Stimulated activated CD8-positive, alpha-beta memory T cell treated with anti-CD3 and anti-CD28 coated beads, Interleukin-4, amount 100 ng/mL, for 4 hours (primary cell): ENCODE measurements at places on chromosomes 6 and 20.

DNA sequence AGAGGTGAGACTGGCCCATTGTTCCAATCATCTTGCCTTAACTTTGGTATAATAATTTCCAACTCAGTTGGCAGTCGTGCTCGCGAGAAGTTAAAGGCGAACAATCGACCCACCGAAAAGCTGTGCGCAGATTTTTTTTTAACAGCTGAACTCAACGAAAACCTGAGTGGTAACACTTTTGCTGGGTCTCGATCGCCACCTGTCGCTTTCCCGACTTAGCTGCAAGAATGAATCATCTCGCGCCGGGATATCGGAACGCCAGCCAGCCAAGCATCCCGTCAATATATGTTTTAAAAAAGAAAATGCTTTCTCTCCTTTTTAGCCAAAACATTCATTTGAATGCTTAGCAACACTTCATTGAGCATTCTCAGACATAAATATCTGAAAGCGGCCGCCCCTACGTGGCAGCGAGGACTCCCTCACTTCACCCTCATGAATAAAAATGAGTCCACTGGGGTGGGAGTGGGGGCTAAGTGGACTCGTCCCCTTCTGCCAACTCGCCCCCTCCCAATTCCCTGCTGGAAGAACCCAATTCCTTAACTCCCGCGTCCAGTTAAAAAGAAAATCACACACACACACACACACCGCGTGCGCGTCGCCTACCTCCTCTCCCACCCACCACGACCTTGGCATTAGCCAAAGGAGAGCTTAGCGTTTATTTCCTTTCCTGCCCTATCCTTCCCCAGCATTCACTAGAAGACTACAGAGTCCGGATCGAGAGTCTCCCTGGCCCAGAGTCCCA, 1.5 kb downstream of the COL12A1 start:
- no peak for DNase-seq

GRCh38 chr6:135147637-135148592, 33.2 kb upstream of the MYB start:
- DNase-seq = no peak

DNA sequence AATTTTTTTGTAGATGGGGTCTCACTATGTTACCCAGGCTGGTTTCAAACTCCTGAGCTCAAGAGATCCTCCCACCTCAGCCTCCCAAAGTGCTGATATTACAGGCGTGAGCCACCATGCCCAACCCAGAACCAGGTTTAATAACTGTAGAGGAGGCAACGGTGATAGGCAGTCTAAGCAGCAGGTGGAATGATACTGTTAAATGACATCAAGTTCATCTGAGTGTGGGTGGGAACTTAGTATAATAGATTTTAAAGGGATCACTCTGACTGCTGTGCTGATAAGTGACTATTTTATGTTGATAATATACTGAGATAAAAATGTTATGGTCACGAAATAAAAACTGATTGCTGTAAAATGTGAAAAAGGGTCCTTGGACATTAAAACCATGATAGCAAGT, 31.1 kb downstream of the PCNA start:
- no peak for DNase-seq

- DNase-seq = no peak
Observed at GRCh38 chr6:114064862-114065261, 93.9 kb upstream of the HDAC2 start.

DNA sequence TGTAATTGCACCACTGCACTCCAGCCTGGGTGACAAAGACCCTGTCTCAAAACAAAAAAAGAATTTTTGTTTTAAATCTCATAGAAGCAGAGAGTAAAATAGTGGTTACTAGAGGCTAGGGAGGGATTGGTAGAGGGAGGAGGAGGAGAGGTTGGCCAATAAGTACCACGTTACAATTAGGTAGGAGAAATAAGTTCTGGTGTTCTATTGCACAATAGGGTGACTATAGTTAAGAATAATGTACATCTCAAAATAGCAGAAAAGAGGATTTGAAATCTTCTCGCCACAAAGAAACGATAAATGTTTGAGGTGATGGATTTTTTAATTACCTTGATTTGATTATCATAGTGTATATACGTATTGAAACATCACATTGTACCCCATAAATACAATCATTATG, 27.1 kb upstream of the TOP1 start:
- no peak for DNase-seq

DNA sequence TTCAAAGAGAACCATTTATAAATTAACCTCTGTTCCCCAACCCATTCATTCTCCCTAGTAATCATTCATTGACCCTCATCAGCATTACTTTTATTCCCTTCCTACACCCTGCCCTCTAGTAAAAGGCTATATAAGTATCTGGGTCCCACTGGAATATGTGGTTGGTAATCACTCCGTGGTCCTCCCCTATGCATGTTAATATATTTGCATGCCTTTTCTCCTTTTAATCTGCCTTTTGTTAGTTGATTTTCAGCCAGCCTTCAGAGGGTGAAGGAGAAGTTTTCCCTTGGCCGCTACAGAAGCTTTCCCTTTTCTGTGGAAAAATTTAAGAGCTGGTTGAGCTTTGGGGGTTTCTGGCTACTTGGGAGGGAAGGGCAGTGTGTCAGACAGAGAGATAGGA, 585.6 kb downstream of the UTRN start:
- no peak for DNase-seq

- no peak for DNase-seq
Observed at GRCh38 chr20:37498066-37498665, 22.9 kb upstream of the NNAT start.

- no peak for DNase-seq
Observed at GRCh38 chr20:11882651-11883050, 35.0 kb upstream of the BTBD3 start.

DNA sequence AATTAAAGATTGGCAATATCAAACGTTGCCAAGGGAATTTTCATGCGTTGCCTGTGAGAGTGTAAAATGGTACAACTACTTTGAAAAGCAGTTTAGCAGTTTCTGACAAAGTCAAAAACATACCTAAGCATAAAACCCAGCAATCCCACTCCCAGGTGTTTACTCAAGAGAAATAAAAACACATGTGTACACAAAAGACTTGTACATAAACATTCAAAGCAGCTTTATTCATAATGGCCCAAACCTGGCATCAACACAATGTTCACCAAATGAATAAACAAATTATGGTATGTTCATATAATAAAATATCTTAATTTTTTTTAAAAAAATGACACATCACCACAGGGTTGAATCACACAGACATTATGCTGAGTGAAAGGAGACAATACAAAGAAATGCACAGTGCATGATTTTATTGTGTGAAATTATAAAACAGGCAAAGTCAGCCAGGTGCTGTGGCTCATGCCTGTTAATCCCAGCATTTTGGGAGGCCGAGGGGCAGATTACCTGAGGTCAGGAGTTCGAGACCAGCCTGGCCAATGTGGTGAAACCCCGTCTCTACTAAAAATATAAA, 240.4 kb upstream of the MARCKS start:
- no peak for DNase-seq

DNA sequence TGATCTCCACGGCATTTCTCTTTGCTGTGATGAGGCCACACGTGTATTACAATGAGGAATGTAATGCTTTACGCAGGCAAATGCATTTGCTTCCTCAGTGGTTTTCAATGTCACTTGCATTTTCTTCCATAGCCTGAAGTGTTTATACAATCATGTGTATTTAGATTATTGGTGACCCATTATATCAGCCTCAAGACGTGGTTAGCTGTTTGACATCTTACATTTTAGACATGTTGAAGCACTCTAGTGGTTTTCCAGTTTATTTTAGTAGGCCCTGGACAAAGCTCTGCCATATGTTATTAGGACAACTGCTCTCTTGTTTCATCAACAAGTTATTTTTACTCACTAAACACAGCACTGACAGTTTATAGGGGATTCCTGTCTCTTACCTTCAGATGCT, 200.4 kb downstream of the UTRN start:
- DNase-seq = no peak

GRCh38 chr6:159866286-159867247, 24.2 kb upstream of the MAS1 start:
- DNase-seq = no peak

- DNase-seq = no peak
Observed at GRCh38 chr20:58695084-58695722, 2.6 kb downstream of the NPEPL1 start.

DNA sequence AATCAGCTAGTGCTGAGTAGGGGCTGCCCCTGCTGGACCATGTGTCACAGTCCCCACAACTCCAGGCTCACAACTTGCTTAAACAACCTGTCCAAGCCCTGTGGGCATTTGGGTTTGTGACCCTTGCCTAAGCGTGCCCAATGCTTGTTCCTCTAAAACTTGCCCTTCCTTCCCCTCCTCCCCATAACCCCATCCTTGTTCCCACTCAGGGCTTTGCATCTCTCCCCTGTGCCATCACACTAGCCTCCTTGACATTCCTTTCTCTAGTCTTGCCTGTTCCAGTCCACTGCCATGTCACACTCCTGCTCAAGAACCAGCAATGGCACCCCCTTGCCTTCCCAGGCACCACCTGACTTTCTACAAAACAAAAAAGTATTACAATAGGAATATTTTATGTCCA, 2.3 kb upstream of the DLGAP4 start:
- DNase-seq = no peak

GRCh38 chr20:24798930-24799705, 150.0 kb upstream of the CST7 start:
- no peak for DNase-seq

GRCh38 chr6:15734118-15734897, 71.5 kb upstream of the DTNBP1 start:
- DNase-seq = no peak

DNA sequence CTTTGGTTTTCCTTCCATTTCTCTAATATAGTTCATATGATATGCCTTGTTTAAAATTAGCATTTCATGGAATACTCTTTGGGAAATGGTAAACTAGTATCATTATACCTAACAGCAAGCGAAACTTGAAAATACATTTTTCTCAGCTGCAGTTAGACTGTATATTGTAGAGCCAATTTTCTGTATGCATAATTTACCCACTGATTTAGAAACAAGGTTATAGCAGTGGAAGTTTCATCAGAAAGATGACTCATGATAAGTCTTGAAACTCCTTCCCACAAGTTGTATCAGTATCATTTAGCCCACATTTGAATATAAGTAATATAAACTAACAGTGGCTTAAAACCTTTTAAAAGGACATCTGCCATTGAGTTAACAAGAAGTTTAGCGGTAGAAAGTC, 164.8 kb upstream of the BMP5 start:
- no peak for DNase-seq

- no peak for DNase-seq
Observed at GRCh38 chr6:79702691-79703090, 71.6 kb downstream of the SH3BGRL2 start.

DNA sequence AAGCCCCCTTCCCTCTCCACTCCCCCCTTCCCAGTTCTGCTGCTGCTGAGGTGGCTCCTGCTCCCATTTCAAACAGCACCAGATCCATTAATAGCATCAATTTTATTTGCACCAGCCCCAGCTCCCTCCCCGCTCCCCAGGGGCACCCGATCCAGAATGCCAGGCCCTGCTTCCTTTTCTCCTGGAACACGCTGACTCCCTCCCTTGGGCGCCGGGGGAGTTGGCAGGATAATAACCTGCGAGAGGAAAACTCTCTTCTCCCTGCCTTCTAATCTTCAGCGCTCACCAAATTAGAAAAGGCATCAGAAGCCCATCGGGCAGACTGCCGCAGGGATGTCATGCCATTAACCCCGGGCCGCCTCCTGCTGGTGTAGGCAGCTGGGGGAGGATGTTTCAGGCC, 77.8 kb downstream of the NCR2 start:
- no peak for DNase-seq

DNA sequence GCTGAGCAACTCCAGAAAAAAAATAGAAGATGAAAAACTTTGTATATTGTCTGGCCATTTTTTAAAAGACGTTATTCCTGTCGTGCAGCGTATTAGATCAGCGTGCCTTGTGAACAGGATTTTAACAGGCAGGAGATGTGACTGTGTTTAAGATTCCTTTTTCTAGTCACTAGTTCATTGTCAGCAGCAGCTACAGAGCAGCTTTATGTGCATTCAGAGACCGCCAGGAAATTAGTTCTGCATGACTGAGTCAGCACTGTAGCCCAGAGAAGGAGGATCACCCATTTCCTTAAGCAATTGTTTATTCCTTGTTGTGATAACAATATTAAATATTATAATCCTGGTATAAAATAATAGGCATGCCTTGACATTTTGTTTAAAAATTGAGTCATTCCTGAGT, 75.4 kb upstream of the ADGRB3 start:
- no peak for DNase-seq

- no peak for DNase-seq
Observed at GRCh38 chr6:35160642-35161041, 19.5 kb upstream of the TCP11 start.

GRCh38 chr6:12012038-12012557, at the start of gene HIVEP1:
Gene HIVEP1, plus strand, starts transcription at chr6:12012312. Its CDS starts 3,317 bp downstream, at chr6:12015629.
- no peak for DNase-seq

GRCh38 chr6:90689172-90689571, 102.3 kb upstream of the MAP3K7 start:
- no peak for DNase-seq

DNA sequence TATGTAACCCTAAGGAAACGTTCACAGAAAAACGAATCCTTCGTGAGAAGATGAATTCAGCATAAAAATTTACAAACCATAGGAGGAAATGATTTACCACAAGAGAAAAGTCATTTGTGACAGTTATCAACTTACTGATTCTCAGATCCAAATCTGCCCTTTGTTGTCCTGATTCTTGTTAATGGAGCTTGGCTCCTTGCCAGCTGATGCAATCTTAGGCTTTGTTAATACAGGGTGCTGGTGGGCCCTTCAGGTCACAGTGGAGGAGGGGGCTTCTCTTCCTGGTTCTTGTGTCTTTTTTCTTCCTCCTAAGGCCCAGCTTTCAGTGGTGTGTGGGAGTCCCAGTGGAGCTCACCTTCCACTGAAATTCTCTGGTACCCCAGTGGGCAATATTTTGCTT, 108.4 kb upstream of the MAP3K7 start:
- DNase-seq = no peak

DNA sequence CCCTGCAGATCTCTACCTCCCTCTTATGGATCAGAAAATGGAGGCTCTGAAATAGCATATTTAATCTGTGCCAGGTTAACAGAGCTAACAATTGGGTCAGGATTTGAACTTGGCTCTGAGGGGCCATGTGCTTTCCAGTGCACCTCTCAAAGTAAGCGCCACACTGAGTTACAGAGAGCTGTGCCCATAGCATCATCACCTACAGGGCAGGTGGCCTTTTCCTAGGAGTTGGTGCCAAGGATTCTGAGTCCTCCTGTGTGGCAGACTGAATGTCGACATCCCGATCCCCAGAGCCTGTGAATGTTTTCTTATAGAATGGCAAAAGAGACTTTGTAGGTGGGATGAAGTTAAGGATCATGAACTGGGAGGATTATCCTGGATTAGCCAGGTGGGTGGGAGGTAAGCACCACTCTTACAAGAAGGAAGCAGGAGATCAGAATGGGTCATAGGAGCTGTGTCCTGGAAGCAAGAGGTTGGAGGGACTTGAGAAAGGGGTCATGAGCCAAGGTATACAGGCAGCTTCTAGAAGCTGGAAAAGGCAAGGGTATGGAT, 68.0 kb upstream of the TBC1D7 start:
- no peak for DNase-seq

DNA sequence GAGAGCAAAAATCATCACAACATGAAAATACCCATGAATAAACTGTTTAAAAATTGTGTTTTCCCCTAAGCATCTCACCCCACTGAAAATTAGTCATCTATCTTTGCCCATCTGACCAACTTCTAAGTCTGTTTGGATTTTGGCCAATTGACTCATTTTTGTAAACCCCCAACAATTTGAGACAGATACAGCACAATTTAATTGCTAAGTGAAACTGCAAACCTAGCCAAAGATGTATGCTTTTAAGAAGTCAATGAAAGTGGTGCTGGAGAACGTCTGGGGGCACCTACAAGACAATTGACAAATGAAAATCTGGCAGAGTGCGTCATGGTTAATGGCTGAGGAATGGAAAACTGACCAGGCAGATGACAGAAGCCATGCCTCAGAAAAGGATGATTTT, 30.9 kb upstream of the SLC24A3 start:
- no peak for DNase-seq

GRCh38 chr6:40803897-40804702, 216.9 kb upstream of the LRFN2 start:
- no peak for DNase-seq
